ENCODE measurements at places on chromosomes 16 and 17.
A peak's percentile ranks its signal among the peaks of the same experiment; 100 is the strongest.

GRCh38 chr17:31241116-31241515 is 55.9 kb downstream of the OMG start:
- no peak for DNase-seq

GRCh38 chr17:50693036-50693682 is 14.6 kb downstream of the ANKRD40 start:
- DNase-seq: no peak

GRCh38 chr17:80386341-80386740 is 28.6 kb upstream of the ENDOV start:
- no peak for DNase-seq

- DNase-seq: peak; percentile 45
These were observed 692 bp upstream of the SOCS1 start for GRCh38 chr16:11256661-11257130.

DNA sequence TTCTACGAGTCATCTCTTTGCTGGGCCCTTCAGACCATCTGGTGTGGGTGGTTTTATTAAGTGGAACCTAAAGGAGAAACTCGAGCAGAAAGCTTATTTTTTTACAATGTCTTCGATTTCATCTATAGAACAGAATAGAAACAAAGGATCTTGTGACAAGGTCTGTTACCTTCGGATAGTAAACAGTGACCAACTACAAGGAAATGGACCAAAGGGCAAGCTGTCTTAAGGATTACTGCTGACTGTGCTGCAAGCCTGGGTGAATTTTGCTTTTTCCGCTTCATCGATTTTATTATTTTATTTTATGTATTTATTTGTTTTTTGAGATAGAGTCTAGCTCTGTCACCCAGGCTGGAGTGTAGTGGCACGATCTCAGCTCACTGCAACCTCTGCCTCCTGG is 348.9 kb upstream of the ERCC4 start:
- DNase-seq: no peak

GRCh38 chr16:67666559-67667452 is at the start of the genes C16orf86 and ENKD1:
TSS of gene C16orf86 (plus strand) at chr16:67666814. CDS start at chr16:67666971, 157 bp downstream.
TSS of gene ENKD1 (minus strand) at chr16:67666750. CDS start at chr16:67666442, 308 bp downstream.
- peak; percentile 83 for DNase-seq

- DNase-seq: no peak
These were observed 10.1 kb downstream of the TMEM238L start for GRCh38 chr17:10793816-10794215.

DNA sequence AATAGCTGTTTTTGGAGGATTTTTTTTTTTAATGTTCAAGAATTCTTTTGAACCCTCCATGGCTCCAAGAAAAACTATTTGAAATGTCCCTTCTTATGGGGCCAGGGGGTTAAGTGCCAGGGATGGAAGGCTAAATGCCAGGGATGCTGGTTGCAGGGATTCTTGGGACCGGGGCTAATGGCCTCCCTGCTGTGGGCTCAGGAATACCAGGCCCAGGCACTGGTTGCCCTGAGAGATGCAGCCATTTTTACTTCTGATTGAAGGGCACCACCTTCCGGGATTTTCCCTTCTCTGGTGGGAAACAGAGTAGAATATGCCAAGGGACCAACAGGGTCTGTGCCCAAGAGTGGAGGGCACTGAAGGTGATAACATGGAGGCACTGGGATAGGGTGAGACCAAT is 10.9 kb upstream of the KAT7 start:
- DNase-seq: no peak

- DNase-seq: no peak
These were observed 441 bp downstream of the VASN start for GRCh38 chr16:4372001-4372577.

DNA sequence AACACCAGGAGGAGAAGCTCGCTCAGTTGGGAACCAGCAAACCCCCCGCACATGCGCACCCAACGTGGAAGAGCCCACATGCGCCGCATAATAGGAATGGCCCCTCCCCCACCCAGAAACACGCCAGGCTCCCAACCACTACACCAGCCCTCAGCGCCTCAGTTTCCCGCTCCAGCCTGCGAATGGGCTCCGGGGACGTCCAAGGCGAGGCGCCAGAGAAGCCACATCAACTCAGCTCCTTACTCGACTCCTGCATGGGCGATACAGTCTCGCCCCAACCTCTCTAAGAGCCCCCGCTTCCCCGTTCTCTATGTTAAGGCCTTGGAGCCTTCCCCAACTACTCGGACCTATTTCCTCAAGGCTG is 504 bp downstream of the SRSF1 start:
- no peak for DNase-seq

GRCh38 chr17:3213001-3213400 is 5.5 kb downstream of the OR1A1 start:
- DNase-seq: no peak

DNA sequence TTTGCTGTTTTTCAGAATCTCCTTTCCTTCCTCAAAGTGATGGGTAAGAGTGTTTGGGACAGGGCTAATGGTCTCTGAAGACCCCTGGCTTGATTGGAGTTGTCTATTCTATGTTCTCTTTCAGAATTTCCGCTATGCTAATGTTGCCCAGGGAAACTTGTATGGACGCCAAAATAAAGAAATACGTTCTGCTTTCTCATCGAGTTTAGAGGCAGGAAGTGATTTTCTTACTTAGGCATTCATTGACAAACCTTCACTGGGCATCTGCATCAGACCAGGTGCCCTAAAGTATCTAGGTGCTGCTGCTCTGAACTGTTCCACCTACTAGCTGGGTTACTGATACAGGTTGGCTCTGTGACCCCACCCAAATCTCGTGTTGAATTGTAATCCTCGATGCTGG is 787.9 kb upstream of the EEF2KMT start:
- no peak for DNase-seq

GRCh38 chr17:74457146-74457819 is 9.2 kb upstream of the CD300A start:
- DNase-seq: peak; percentile 73

GRCh38 chr17:39270923-39271322 is 45.2 kb upstream of the STAC2 start:
- DNase-seq: no peak

GRCh38 chr16:54460263-54460860 is 173.8 kb upstream of the IRX3 start:
- no peak for DNase-seq

GRCh38 chr17:21132428-21132827 is 5.7 kb downstream of the DHRS7B start:
- DNase-seq: no peak

GRCh38 chr16:75198135-75198600 is 8.8 kb downstream of the CTRB2 start:
- no peak for DNase-seq

GRCh38 chr16:82735186-82735585 is 108.4 kb downstream of the CDH13 start:
- DNase-seq: no peak

- DNase-seq: no peak
These were observed 12.7 kb downstream of the HSD17B2 start for GRCh38 chr16:82047787-82048186.

DNA sequence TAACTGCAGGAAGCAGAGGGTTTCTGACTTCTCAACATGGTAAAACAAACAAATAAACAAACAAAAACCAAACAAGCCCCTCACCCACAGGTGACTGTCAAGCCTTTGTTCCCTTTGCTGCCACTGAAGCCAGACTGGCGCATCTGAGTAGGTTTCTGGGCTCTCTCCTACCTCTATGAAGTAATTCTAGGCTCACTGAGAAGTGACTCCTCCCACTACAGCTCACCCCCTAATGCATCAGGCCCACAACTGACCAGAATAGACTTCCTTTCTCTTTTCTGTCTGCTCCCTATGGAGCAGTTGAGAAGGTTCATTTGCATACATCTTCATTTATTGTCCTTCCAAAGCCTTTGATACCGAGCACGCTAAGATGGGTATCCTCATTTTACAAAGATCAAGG is 77.0 kb upstream of the CCL2 start:
- no peak for DNase-seq

GRCh38 chr16:81600275-81600674 is 155.7 kb downstream of the CMIP start:
- DNase-seq: no peak

- no peak for DNase-seq
These were observed 2.7 kb downstream of the NOXO1 start for GRCh38 chr16:1978476-1979120.

DNA sequence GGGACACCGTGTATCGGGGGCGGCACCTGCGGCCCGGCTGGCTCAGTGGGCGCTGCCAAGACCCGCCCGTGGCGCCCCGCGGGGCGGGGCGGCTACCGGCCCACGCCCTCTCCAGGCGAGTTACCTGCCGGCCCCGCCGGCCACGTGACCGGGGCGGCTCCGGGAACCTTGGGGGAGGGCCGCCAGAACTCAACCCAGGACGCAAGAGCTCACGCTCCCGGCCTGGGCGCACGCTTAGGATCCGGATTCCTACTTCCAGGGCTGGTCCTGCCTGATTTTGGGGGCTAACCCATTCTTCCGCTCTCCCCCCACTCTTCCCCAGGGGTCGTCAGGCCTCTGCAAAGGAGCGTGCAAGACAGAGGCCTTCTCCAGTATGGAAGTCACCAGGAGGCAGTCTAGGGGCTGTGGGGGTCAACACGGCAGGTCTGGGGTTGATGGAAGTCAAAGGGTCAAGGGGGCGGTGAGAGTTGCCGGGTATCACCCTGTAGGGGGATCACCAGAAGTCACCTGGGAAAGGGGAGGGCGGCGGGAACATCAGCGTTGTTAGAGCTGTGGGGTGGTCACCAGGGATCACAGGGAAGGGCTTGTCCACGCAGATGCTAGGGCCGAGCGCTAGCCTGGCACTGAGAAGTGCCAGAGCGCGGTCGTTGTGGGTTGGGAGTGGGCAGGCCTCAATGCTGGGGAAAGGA is 354 bp upstream of the ESRP2 start:
- no peak for DNase-seq

DNA sequence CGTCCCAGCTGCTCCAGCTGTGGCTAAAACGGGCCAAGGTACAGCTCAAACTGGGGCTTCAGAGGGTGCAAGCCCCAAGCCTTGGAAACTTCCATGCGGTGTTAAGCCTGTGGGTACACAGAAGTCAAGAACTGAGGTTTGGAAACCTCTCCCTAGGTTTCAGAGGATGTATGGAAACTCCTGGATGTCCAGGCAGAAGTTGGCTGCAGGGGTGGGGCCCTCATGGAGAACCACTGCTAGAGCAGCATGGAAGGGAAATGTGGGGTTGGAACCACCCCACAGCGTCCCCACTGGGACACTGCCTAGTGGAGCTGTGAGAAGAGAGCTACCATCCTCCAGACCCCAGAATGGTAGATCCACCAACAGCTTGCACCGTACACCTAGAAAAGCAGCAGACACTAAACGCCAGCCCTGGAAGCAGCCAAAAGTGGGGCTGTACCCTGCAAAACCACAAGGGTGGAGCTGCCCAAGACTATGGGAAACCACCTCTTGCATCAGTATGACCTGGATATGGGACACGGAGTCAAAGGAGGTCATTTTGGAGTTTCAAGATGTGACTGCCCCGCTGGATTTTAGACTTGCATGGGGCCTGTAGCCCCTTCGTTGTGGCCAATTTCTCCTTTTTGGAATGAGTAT is 2.2 kb downstream of the SDR42E1 start:
- DNase-seq: no peak

DNA sequence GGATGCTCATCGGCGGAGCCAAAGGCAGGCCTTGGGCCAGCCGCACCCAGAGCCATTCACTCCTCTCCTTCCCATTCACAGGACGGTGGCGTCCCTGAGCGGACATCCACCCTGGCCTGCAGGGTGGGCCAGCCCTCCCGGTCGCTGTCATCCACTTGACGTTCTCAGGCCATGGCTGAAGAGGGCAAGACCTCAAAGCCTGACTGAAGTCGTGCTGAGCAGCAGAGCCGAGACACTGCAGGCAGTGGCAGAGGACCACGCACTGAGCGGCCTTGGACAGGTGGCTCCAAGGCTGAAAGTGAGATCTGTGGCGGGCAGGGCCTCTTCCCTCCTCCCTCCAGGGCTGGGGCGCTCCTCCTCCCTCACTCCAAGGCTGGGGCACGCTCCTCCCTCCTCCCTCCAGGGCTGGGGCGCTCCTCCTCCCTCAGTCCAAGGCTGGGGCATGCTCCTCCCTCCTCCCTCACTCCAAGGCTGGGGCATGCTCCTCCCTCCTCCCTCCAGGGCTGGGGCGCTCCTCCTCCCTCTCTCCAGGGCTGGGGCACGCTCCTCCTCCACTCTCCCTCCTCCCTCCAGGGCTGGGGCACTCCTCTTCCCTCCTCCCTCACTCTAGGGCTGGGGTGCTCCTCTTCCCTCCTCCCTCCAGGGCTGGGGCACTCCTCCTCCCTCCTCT is 24.1 kb downstream of the GNPTG start:
- no peak for DNase-seq

DNA sequence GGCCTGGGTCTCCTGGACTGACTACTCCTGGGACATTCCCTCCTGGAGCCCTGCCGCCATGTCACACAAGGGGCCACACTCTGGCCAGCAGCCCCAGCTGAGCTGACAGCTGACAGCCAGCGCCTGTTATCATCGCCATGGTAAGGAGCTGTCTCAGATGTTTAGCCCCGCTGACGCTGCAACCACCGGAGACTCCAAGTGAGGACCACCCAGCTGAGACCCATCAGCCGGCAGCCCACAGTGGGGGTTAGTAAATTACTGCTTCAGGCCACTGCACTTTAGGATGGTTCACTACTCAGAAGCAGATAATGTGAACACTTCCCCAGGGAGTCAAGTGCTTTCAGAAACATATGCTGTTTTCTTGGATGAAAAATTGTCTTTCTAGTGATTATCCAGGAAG is 14.6 kb upstream of the SPHK1 start:
- no peak for DNase-seq

GRCh38 chr16:53123747-53124146 is 69.0 kb downstream of the CHD9 start:
- no peak for DNase-seq

DNA sequence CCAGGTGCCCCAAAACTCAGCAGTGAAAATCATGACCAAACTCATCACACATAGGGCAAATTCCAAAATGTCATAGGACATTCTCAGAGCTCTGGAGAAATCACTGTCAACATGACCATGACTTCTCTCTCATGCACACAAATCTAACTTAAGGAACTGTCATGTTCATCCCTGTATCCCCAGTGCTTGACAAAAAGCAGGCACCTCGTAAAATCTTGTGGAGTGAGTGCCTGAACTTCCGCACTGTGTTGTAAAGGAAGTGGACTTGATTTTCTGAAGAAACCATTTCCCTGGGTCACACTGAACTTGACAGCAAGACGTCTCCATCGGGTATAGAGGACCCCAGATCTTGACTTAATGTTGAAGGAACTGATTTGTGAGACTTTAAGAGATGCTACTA is 2.8 kb downstream of the KRT37 start:
- DNase-seq: no peak

GRCh38 chr17:31916491-31917064 is 15.1 kb upstream of the UTP6 start:
- no peak for DNase-seq

DNA sequence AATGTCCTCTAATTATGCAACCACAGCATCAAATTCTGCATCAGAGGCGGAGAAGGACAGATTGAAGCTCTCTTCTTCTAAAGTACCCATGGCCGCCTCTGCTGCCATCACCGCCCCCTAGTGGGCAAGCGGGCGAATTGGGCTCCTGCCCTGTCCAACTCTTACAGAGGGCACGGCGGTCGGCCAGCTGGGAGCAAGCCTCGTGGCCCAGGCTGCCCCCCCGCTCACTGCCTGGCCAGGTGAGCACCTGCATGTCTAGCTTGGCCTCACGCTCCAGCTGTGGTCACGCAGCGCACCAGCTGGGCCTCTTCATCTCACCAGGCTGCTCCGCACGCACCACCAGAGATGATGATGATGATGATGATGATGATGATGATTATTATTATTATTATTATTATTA is 146.1 kb upstream of the TOM1L1 start:
- DNase-seq: no peak

- no peak for DNase-seq
These were observed 8.0 kb upstream of the MYH13 start for GRCh38 chr17:10380631-10381408.
